T-helper 9 cell (primary cell): ENCODE measurements at places on chromosomes 6 and 20.

GRCh38 chr20:61322151-61322865 is 70.2 kb downstream of the CDH4 start:
- no peak for DNase-seq

GRCh38 chr6:21005816-21006570 is 471.7 kb downstream of the CDKAL1 start:
- DNase-seq = no peak

DNA sequence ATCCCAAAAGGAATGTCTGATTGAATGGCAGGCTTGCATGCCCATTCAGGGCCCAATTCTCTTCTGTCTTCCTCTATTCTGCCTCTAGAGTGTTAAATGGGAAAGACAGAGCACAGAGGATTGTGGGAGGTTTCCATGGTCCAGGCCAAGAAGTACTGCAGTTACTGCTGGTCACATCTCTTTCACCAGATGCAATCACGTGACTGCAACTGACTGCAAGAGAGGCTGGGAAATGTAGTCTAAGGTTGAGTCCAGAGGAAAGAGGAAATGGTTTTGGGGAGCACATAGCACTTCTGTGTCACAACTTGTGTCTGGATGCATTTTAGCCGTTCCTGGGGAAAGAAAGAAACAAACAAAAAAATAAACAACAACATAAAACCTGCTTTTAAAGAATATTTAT is 336.4 kb upstream of the BTBD3 start:
- DNase-seq = no peak

- DNase-seq = no peak
These were observed 279.2 kb downstream of the PTPRK start for GRCh38 chr6:128241216-128241615.

GRCh38 chr20:6838181-6838826 is 70.8 kb downstream of the BMP2 start:
- DNase-seq = no peak

- no peak for DNase-seq
These were observed 2.8 kb upstream of the FOXC1 start for GRCh38 chr6:1606780-1607515.

DNA sequence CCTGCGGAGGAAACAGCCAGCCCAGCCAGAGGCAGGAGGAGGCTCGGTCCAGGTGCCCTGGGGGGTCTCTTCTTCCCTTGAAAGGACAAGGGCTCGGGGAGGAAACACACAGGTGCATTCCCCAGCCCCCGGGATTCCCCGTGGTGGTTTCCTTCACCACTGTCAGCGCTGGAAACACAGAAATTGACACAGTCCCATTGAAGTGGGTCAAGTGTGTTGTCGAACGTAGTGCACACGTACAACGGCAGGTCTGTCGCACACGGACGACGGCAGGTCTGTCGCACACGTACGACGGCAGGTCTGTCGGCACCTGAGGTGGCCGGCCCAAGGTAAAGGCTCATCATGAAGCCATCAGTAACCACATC is 80.9 kb downstream of the DLL1 start:
- no peak for DNase-seq

GRCh38 chr6:114764866-114765265 is 422.0 kb upstream of the HS3ST5 start:
- no peak for DNase-seq

DNA sequence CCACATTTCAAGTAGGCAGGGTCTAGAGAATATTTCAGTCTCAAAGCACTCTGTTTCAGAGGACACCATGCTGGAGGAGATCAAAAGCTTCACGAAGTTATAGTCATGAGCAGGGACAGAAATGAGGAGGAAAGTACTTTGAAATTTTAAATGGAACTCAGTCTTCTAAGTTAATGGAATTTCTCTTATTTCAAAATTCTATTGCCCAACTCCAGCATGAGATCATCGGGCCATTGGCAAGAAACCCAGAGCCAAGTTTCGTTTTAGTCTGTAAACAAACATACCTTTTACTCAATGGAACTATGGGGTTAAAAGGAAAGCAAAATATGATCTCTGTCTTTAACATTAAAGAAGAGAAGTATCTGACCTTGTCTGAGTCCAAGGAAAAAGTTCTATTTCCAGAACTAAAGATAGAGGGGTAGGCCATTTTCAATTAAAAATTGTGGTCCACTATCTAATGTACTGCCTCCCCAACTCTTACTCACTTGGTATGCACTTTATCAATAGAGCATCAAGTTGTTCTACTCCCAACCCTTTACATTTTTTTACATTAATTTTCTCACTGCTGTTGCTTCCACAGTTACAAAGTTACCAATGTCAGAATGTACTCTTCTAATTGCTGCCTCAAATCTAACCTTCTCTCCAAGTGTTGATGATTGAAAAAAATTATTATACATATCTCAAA is 235.3 kb upstream of the NRSN1 start:
- no peak for DNase-seq

DNA sequence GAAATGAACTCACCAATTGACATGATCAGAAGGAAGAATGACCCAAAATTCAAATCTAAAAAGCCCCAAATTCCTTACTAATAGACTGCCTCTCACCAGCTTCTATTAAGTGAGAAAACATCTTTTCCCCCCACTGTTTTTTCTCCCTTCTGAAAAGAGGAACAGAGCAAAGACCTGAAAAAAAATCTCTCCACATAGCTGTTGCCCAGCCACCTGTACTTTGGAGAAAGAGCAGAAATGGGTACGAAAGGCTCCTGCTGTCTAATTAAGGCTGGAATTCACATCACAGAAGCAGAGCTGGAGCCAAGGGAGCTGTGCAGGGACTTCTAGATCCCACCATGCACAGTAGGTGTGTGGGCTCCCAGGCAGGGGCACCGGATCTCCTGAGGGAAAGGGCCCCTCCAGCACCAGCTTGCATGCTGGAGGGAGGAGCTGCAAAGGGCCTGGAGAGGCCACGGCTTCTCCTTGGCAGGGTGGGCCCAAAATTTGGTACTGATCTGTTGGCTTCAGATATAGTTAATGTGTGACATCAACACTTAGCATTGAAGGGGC is 73.2 kb upstream of the DUSP22 start:
- no peak for DNase-seq

DNA sequence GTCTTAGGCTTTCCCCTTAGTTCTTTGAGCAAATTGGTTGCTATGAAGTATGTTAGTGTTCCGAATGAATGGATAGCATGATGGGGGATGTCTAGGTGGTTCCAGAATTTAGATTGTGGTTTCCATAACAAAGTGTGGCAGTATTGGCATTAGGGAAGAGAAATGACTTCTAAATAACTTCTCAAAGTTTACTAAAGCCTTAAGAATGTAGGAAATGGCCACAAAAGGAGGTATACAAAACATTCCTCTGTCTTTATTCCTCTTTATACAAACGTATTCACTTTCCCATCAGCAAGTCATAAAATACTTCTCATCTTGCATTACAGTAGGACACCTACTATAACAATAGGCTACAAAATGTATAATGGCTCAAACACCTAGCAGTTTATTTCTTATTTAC is 279.6 kb downstream of the ESR1 start:
- DNase-seq = no peak

- DNase-seq = no peak
These were observed 286.2 kb downstream of the ESR1 start for GRCh38 chr6:152093711-152094110.

- DNase-seq = peak; percentile 90
These were observed at the start of gene WRNIP1 for GRCh38 chr6:2765166-2765895. TSS of gene WRNIP1 (plus strand) at chr6:2765393. CDS start at chr6:2765623, 230 bp downstream.

- DNase-seq = no peak
These were observed 648.9 kb downstream of the FRK start for GRCh38 chr6:115411756-115412155.

DNA sequence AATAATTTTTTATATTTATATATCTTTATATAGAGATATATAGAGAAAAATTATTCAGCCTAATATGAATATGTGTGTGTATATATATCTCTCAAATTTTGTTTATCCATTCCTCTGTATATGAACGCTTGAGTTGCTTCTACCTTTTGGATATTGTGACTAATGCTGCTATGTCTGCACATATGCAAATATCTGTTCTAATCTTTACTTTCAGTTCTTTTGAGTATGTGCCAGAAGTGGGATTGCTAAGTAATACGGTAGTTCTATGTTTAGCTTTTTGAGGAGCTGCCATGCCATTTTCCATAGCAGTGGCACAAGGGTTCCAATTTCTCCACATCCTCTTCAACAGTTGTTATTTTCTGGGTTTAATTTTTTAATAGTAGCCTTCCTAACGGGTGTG is 72.8 kb upstream of the CEP85L start:
- no peak for DNase-seq

GRCh38 chr6:137884149-137884909 is 17.3 kb downstream of the TNFAIP3 start:
- DNase-seq = no peak

- no peak for DNase-seq
These were observed 621 bp downstream of the GPR63 start for GRCh38 chr6:96836631-96837080.

DNA sequence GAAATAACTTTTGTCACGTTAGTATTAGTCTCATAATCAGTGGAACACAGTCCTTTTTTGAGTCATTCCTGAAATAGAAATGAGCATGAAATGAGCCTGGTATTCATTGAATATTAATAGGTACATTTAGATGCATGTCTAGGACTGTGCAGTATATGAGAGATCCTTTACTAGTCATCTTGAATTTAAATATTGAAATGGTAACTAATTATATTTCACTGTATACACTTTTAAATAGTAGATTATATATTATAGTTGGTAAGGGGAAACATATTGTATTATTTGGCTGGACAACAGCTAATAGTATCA is 59.4 kb downstream of the RSPO3 start:
- no peak for DNase-seq

GRCh38 chr6:45504947-45505346 is 127.2 kb upstream of the SUPT3H start:
- no peak for DNase-seq

DNA sequence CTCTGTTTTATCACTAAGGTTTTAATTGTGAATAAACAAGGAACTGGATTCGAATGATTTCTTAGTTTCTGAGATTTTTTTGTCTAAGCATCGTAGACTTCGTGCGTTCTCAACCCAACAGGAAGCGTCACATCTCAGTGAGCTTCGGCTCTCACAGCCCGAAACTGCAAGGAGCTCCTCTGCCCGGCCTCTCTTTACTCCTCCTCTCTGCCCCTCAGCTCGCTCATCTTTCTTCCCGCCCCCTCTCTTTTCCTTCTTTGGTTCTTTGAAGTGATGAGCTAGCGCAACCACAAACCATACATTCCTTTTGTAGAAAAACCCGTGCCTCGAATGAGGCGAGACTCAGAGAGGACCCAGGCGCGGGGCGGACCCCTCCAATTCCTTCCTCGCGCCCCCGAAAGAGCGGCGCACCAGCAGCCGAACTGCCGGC is 480 bp upstream of the NT5E start:
- no peak for DNase-seq

DNA sequence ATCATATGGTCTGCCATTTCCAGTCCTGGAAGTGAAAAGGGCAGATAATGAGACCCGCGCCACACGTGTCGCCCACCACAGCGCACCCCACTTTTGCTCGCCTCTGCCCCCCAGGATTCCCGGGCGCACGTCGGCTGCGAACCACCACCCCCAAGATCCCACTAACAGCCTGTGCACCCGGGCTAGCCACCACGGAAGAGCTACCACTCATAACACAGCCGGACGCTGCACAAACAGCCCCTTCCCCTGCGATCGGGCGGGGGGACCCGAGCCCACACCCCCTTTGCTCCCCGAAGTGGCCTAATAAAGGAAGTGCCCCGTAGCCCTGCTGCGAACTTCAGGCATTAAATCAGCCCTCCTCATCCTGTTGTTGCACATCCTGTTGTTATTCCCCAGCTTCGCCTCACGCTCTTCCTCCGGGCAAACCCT is 506 bp downstream of the CITED2 start:
- DNase-seq = no peak

DNA sequence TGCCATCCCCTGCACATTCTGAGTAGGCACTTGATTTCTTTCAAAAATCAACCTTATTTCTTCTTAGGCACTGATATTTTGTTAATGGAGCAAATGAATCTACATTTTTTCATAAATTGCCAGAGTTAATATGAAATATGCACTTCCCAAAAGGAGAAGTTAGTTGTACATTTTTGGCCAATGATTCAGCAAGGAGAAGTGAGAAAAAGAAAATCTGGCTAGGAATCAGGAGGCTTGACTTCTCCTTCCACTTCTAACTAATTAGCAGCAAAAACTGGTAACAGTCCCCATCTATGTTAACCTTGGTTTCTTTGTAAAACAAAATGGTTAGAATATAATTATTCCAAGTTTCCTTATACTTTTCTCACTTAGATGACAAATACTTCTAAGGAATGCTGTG is 7.0 kb upstream of the DSE start:
- no peak for DNase-seq

- DNase-seq = no peak
These were observed 386.4 kb upstream of the MMS22L start for GRCh38 chr6:97669191-97670031.

- no peak for DNase-seq
These were observed 10.5 kb upstream of the HUS1B start for GRCh38 chr6:667253-667927.

DNA sequence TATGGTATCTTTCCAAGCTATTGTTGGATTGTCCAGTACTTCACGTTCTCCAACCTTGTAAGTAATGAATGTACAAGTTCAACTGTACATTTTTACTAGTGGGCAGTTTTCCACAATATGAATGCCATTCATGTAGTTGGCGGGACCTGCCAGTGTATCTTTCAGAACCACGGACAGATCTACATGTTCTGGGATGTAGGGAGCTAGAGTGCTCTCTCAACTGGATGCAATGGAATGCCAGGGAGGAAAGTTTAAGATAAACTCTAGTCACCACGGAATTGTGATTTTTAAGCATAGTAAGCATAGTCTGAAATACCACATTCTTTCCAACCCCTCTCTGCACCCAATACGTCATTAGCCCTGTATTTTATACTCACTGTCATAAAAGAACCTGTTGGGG is 21.5 kb upstream of the HLA-C start:
- no peak for DNase-seq

- DNase-seq = no peak
These were observed 9.8 kb upstream of the BPIFB4 start for GRCh38 chr20:33069673-33070072.
